ENCODE measurements at places on chromosomes 3 and 15.

DNA sequence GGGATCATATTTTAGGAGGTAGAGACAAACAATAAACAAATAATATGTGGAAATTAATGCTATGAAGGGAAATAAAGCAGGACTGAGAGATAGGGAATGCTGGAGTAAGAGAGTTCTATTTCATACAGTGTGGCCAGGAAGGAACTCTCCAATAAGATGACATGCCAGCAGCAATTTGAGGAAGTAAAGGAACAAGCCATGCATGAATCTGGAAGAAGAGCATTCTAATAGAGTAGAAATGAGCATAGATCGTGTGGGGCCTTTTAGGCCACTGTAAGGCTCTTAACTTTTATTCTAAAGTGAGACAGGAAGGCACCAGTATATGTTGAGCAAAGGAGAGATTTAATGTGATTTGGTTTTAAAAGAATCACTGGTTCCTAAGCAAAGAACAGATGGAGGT lies 126.3 kb downstream of the DMXL2 start:
- H3K27ac ChIP-seq = no peak overlapping the region
- H3K27me3 ChIP-seq = no peaks in the 10 kb centered on the region
- H3K4me3 ChIP-seq = no peak overlapping the region
- peaks cover 3% of the 10 kb centered on the region for H3K4me1 ChIP-seq
- no peak for DNase-seq

- H3K4me1 ChIP-seq = peaks cover 4% of the 10 kb centered on the region
- H3K36me3 ChIP-seq = no peaks in the 10 kb centered on the region
- no peak for DNase-seq
- no peak overlapping the region for H3K4me3 ChIP-seq
- no peak overlapping the region for H3K27ac ChIP-seq
Observed at GRCh38 chr3:69750549-69750948, 11.3 kb downstream of the MITF start.

DNA sequence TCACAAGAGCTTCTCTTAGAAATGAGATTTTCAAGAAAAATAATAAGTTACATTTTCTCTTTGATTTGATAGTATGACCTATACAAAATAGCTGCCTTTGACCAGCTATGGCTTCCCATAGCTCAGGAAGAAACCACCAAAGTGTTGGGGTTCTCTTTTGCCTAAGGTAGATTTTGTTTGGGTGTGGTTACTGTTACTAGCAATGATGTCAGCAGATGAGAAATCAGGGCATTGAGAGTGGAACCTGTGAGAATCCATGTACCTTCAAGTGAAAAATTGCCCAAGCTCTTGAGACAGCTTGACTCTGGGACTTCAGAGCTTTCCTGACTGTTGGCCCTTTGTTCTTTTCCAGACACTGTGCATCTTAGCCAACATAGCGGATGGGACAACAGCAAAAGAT lies 45.6 kb downstream of the NME9 start:
- no peak overlapping the region for H3K27ac ChIP-seq
- no peak overlapping the region for H3K4me3 ChIP-seq
- peaks cover 19% of the 10 kb centered on the region for H3K36me3 ChIP-seq
- H3K4me1 ChIP-seq = peaks cover 1% of the 10 kb centered on the region

DNA sequence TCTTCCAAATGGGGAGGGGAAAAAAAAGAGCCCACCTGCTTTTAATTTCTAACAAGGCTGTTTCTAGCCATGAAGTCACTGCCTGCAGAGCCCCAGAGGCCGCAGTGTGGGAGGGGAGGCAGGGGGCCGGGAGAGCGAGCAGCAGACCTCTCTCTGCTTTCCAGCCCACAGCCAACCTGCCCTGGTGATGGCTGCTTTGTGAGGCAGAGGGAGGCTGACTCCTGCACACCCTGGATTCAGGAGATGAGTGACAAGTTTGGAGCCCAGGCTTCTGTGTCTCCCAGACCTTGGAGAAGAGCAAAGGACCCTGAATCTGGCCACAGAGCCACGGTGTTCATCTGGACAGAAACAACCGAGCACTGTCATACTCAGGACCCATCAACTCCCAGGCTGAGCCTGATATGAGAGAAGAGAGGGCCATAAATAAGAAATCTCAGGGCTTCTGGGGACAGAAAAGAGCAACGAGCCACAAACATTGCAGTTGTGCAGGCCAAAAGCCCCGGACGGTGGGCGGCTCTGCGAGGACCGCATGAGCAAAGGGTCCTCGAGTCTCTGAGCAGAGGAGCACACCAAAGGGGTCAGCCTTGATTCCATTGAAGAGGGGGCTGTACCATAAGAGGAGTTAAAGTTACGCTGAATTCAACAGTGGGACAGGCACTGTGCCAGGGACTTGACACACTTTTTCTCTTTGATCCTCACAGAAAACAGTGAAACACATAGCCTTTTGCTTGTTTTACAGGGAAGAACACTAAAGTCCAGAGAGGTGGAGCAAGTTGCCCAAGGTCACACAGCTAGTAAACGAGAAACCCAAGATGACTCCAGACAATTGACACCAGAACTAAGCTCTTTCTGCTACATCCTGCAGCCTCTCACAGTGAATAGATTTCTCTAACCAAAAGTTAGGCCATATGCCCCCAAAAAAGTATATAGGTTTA lies 97.2 kb downstream of the SEMA5B start:
- no peak overlapping the region for H3K27ac ChIP-seq
- H3K4me1 ChIP-seq = no peaks in the 10 kb centered on the region
- H3K4me3 ChIP-seq = no peak overlapping the region
- no peaks in the 10 kb centered on the region for H3K36me3 ChIP-seq

- H3K36me3 ChIP-seq = peaks cover 3% of the 10 kb centered on the region
- peaks cover 3% of the 10 kb centered on the region for H3K27me3 ChIP-seq
- peaks cover 8% of the 10 kb centered on the region for H3K4me1 ChIP-seq
Observed at GRCh38 chr3:15467227-15468181, 40.1 kb downstream of the EAF1 start.

GRCh38 chr15:97909291-97909891 lies 51.1 kb upstream of the ARRDC4 start:
- no peaks in the 10 kb centered on the region for H3K4me1 ChIP-seq
- DNase-seq = peak; percentile 54
- H3K27ac ChIP-seq = no peak overlapping the region
- H3K4me3 ChIP-seq = no peak overlapping the region

GRCh38 chr3:125110016-125110875 lies 54.4 kb upstream of the HEG1 start:
- H3K27me3 ChIP-seq = no peaks in the 10 kb centered on the region
- H3K4me1 ChIP-seq = peaks cover 35% of the 10 kb centered on the region
- no peak overlapping the region for H3K27ac ChIP-seq
- H3K4me3 ChIP-seq = no peak overlapping the region
- H3K36me3 ChIP-seq = peaks cover 4% of the 10 kb centered on the region

- no peak overlapping the region for H3K27ac ChIP-seq
- peaks cover 65% of the 10 kb centered on the region for H3K36me3 ChIP-seq
- no peak for DNase-seq
- no peaks in the 10 kb centered on the region for H3K4me1 ChIP-seq
- no peak overlapping the region for H3K4me3 ChIP-seq
Observed at GRCh38 chr3:128815318-128816064, 63.9 kb upstream of the ACAD9 start.

GRCh38 chr3:102129760-102130608 lies 280.7 kb downstream of the NFKBIZ start:
- H3K27ac ChIP-seq = no peak overlapping the region
- DNase-seq = no peak

DNA sequence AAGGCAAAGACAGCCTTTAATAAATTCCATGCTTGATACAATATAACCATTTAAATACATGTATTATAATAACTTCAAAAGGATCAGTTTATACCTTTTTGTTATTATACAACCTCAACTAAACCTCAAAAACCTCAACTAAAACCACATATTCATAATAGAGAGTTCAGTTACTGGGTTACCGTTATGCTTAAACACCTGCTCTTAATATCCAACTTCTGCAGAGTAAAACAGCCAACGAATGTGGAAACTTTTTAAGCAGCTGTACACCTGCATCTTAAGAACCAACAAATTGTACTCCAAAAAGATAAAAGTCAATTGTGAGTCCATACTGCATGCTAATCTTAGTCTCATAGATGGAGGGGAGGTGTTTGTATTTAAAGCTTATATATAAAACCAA lies 53.5 kb downstream of the TFDP2 start:
- no peak for DNase-seq
- no peaks in the 10 kb centered on the region for H3K36me3 ChIP-seq
- H3K27ac ChIP-seq = no peak overlapping the region
- H3K27me3 ChIP-seq = no peaks in the 10 kb centered on the region
- H3K4me3 ChIP-seq = no peak overlapping the region

DNA sequence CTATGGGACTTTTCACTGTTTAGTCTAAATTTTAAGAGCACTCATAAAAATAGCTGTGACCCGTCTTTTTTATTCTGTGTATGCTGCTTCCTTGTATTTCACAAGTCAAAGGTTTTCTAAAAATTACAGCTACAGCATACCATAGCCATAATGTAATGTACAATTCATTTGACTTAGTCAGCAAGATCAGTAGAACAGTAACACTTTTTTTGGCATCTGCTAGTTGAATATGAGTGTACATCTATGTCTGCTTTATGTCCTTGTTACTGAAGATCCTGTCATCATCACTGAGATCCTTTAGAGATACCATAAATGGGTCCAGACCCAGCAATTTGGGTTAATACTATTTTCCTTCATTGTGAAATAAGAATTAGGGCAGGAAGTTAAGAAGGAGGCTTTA lies 42.2 kb downstream of the CMSS1 start:
- H3K27ac ChIP-seq = no peak overlapping the region
- no peak for DNase-seq
- H3K4me3 ChIP-seq = no peak overlapping the region
- peaks cover 17% of the 10 kb centered on the region for H3K4me1 ChIP-seq
- no peaks in the 10 kb centered on the region for H3K27me3 ChIP-seq

DNA sequence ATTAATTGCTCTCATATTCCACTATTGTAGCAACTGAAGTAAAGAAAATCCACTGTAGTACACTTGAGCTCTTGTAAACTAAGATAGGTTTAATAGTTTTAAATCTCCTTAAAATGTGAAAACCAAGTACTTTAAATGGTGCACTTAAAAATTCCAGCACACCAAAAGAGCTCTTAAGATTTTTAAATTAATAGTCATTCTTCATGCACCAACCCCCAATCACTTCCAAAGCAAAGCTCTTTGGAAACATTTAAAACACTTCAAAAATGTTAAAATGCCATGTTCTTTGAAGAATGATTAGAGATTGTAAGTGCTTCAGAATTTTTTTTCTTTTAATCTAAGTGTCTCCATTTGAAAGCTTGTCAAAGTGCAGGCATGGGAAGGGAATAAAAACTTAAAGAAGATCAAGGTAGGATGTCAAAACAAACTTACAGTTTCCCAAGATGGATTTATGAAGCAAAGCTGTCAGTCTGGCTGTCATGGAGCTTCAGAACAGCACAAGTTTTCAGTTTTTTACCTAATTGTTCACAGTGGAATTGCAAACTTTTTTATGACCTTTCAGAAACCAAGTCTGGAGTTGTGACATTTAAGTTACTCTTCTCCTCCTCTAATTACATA lies 84.3 kb downstream of the ARPP21 start:
- no peak overlapping the region for H3K27ac ChIP-seq
- DNase-seq = no peak
- H3K36me3 ChIP-seq = no peaks in the 10 kb centered on the region
- H3K27me3 ChIP-seq = no peaks in the 10 kb centered on the region
- H3K4me1 ChIP-seq = no peaks in the 10 kb centered on the region
- no peak overlapping the region for H3K4me3 ChIP-seq

DNA sequence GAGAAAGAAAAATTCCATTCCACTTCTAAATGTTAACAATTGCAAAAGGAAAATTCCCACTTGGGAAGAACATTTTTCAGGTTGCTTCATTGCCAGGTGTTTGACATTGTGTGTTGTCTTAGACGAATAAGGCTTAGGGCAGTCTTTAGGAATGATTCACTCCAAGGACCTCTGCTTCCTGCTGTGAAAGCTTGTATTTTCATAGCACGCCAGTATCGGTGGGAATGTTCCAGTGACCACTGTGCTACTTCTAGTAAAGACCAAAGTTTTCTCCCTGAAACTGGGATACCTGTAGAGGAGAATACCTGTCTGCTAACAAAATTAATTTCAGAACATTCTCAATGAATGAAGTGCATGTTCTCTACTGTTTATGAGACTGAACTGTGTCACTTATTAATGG lies 64.1 kb downstream of the CDIN1 start:
- no peaks in the 10 kb centered on the region for H3K27me3 ChIP-seq
- no peaks in the 10 kb centered on the region for H3K36me3 ChIP-seq
- H3K27ac ChIP-seq = no peak overlapping the region
- DNase-seq = no peak
- H3K4me1 ChIP-seq = no peaks in the 10 kb centered on the region
- no peak overlapping the region for H3K4me3 ChIP-seq

All from activated CD8-positive, alpha-beta T cell treated with anti-CD3 and anti-CD28 coated beads, Interleukin-2, amount 10 ng/mL, durations not matched to agents 7 days and 5 days (primary cell).